Stimulated activated CD4-positive, alpha-beta T cell treated with anti-CD3 and anti-CD28 coated beads, Interleukin-1b, Interleukin-23, amount 100 ng/mL, for 4 hours (primary cell): ENCODE measurements at places on chromosomes 5 and 9.

DNA sequence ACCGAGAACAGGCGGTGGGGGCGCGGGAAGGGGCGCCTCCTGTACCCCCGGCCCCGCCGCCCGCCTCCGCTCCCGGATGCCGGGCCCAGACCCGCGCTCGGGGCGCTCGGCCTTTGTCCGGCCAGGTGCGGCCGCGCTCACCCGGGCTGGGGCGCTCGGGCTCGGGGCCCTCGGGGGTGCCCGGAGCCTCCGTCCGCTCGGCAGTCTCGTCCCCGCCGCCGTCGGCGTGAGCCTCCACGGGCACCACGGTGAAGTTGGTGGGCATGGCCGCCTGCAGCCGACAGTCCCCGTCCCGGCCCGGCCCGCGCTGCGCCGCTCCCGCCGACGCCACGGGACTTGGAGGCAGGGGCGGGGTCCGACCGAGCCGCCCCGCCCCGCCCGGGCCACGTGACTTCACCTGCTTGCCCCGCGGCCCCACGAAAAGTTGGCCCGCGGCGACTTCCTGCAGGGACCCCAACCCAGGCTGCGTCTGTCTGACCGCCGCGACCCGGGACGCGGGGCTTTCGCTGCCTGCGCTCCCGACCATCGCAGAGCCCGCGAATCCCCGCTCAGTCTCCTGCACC is at the start of gene SLC12A7:
Gene SLC12A7 (minus strand): TSS at position 337 of the 563 bp plus-strand sequence. CDS start 72 bp downstream, at position 265.
- peak; percentile 69 for DNase-seq

- DNase-seq = no peak
Measured at GRCh38 chr5:142167458-142167857, 58.9 kb downstream of the NDFIP1 start.

- DNase-seq = no peak
Measured at GRCh38 chr5:146076455-146076854, 28.9 kb downstream of the PLAC8L1 start.

GRCh38 chr9:107732781-107733522 is 243.4 kb upstream of the KLF4 start:
- DNase-seq = no peak

GRCh38 chr5:125655156-125655555 is 768.1 kb upstream of the GRAMD2B start:
- no peak for DNase-seq

DNA sequence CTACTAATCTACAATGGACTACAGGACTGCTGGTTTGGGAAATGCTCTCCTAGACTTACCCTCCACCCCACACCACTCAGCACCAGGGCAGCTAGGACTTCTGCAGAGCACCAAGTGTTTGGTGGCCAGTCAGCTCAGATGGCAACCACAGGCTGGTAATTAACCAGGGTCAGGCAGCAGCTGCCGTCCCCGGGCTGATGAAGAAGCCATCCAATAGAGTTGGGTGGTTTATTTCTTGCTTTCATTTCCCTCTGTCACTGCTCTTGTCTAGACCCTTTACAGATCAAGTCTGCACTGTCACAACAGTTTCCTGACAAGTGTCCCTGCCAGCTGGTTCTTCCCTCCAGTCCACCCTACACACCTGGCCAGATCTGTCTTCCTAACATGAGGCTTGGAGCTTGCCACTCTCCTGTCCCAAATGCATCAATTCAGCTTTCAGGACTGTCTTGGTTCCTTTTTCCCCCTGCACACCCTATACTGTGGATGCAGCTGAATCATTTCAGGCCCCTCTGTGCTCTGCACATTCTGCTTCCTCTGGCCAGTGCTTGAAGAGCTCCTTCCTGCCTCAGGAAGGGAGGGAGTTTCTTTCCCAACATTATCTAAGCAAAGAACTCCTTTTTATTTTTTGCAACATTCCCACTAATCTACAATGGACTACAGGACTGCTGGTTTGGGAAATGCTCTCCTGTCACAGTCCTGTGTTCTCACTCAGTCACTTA is 30.2 kb upstream of the HSPA9 start:
- no peak for DNase-seq

GRCh38 chr9:123537809-123538208 is 181.8 kb downstream of the CRB2 start:
- no peak for DNase-seq
